Activated naive CD4-positive, alpha-beta T cell treated with anti-CD3 and anti-CD28 coated beads, Interleukin-2, amount 50 U/mL, for 16 hours (primary cell): ENCODE measurements at places on chromosomes 11 and 22.

- no peak for DNase-seq
Measured at GRCh38 chr22:25136953-25137576, 62.6 kb upstream of the CRYBB3 start.

DNA sequence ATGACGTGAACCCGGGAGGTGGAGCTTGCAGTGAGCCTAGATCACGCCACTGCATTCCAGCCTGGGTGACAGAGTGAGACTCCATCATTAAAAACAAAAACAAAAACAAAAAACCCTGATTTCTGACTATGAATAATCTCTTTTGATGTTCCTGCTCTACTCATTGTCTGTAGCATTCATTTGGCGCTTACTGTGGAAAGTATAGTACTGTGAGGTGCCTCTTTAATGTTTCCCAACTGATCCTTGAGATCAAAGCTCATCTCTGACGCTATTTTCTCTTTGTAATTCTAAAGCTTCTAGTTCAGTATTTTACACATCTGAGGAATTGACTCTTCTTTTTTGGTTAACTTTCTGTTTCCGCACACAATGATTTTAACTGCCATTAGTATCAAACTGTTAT, 60.0 kb downstream of the GRK3 start:
- DNase-seq: no peak

DNA sequence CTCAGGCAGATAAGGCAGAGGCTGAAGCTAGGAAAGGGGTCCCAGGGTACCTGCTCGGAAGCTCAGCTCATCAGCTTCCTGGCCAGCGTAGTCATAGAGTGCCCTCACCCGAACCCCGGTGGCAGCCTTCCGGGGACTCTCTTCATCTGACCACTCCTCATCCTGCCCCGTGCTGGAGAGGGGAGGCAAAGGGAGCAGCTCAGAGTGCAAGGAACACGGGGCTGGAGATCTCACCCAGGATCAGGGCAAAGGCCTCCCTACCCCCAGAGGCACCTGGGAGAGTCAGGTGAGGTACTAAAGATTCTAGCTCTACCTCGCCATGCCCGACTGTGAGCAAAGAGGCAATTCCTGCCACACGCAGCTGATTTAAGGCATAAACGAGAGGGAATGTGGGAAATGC, 1.6 kb upstream of the ARFGAP2 start:
- no peak for DNase-seq

DNA sequence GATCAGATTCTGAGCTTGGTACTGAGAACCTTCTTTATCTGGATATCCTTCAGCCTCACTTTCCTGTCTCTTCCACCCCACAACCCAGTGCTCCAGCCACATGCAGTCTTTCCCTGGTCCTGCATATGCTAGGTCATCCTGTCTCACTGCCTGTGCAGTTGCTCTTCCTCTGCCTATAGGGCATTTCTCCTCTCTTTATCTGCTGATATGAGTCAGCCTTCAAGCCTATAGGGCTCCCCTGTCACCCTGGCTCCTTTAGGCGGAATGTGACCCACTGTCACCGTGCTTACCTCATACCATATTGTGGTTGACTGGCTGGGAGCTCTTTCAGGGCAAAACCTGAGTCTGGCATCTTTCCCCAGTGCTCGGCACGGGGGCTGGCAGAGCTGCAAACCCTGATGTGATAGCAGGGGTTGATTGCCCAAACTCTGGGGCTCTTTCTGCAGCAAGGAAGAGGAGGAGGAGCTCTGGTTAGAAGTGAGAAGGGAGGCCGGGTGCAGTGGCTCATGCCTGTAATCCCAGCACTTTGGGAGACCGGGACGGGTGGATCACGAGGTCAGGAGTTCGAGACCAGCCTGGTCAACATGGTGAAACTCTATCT, 26.3 kb downstream of the MEI1 start:
- no peak for DNase-seq

DNA sequence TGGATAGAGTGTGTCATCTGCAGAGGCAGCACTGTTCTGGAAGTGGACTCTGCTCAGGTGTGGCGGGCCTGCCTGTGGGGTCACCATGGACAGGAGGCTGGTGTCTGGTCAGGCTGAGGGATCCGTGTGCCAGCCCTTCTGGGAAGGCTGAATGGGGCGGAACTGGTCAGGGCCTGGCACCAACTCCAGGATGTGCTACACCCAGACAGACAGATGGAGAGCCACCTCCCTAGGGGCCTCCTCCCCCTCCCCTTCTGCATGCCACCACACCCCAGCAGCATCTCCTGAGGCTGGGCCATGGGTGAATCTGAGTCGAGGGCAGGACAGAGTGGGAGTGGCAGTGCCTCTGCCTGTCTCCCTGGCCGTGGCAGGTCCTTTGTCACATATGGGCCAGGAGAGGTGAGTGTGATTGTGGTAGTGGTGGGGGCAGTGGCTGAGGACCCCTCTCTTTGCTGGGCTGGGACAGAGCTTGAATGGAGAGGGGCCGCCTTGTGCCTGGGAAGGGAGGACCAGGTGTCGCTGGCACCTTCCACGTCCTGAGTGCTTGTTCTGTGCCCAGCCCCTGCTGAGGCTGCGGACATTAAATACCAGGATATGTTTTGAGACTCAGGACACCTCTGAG, 29.1 kb downstream of the ST3GAL4 start:
- no peak for DNase-seq

- no peak for DNase-seq
Measured at GRCh38 chr11:81839976-81840375, 893.7 kb downstream of the FAM181B start.
